ENCODE measurements at places on chromosomes 2 and 18. TPM values are rescaled to one million over a fixed set of nuclear protein-coding genes. Genes with fewer than 3 reads are reported as not detected.

- H3K27ac ChIP-seq = no peak overlapping the region
- H3K27me3 ChIP-seq = no peaks in the 10 kb centered on the region
- no peak for DNase-seq
Measured at GRCh38 chr18:50444539-50444938, 69.7 kb downstream of the SKA1 start.

DNA sequence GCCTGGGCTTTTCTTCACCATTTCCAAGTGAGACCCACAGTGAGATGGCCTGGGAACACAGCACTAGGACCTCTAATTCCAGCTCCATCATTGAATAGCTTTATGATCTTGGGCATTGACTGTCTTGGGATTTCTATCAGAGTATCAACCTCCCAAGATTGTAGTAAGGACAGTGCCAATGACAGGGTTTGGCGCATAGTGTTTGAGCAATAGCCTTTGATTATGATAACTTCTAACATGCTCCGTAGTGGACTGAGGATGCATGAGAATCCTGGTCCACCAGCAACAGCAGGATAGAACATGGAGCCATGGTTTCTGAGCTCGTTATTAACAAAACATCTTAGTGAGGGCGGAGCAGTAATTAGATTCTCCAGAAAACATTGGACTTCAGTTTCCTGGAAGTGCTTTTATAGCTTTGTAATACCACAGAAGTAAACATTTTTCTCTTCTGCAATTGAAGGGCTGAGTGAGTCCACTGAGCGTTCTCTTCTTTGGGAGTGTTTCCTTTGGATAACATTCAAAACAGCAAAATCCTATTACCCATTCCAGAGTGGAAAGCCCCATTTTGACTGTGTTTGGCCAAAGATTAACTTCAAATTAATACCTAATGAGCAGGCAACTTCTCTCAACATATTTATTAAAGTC is 63.7 kb downstream of the IL1R2 start:
- no peak for DNase-seq
- H3K27me3 ChIP-seq = no peaks in the 10 kb centered on the region
- no peak overlapping the region for H3K4me3 ChIP-seq
- H3K4me1 ChIP-seq = peaks cover 30% of the 10 kb centered on the region
- no peaks in the 10 kb centered on the region for H3K36me3 ChIP-seq

DNA sequence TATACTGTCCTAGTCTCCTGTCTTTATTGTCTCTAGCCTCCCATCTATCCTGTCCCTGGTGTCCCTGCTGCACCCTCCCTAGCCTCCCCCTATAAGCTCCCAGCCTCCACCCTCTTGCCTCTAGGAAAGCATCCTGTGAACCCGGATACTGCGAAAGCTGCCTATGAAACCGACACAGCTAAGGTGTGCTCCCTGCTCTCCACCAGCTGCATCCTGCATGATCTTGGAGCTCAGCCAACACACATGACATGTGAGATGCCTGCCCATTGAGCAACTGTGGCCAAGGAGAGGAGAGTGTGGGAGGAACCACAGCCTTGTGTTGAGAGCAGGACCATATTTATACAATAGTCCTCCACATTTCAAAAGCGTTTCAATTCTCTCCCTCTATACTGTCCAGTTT is 187.1 kb downstream of the ZBTB7C start:
- H3K36me3 ChIP-seq = no peaks in the 10 kb centered on the region
- H3K27me3 ChIP-seq = peaks cover 7% of the 10 kb centered on the region
- no peaks in the 10 kb centered on the region for H3K4me1 ChIP-seq
- no peak overlapping the region for H3K4me3 ChIP-seq

DNA sequence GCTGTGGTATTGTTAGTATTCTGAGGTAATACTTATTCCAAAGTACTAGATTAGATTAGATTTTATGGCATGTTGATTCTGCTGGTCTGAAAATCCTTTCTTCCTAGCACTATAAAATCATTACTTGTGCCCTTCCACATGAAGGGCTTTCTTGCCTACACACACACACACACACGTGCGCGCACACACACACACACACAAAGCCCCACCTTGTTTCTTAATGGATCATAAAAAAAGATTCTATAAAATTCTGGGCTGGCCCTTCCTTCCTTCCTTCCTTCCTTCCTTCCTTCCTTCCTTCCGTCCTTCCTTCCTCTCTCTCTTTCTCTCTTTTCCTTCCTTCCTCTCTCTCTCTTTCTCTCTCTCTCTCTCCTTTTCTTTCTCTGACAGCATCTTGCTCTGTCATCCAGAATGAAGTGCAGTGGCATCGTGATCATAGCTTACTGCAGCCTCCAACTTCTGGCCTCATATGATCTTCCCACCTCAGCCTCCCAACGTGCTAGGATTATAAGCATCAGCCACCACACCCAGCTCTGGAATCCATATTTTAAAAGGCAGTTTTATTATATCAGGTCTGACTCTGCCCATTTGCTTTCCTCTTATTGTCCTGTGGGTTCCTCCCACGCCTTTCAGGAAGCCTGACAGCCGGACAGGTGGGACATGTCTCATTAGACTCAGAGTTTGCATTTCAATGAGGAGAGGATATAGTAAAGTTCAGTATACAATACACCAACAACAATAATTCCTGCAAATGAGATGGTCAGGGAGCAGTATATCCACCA is 321.1 kb downstream of the PIK3C3 start:
- H3K36me3 ChIP-seq = no peaks in the 10 kb centered on the region
- no peak overlapping the region for H3K4me3 ChIP-seq
- no peaks in the 10 kb centered on the region for H3K4me1 ChIP-seq

DNA sequence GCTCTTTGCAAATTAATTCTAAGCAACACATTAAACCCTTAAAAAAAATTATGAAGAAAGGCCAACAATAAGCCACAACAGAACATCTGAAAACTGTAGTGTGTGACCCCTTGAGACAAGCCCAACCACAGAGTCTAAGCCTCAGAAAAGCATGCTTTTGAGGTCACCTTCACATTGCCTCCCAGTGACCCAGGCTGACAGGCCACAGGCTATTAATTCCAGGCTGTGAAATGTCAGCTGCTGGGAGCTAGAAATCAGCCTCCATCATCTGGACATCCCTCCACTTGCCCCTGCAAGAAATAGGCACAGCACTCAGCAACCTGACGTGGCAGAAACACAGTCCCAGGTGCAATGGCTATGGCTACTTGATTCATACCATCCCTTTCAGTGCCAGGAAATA is 179.4 kb upstream of the ZFP36L2 start:
- no peak overlapping the region for H3K4me3 ChIP-seq
- H3K27ac ChIP-seq = no peak overlapping the region
- no peaks in the 10 kb centered on the region for H3K36me3 ChIP-seq
- peaks cover 4% of the 10 kb centered on the region for H3K4me1 ChIP-seq
- no peak for DNase-seq

DNA sequence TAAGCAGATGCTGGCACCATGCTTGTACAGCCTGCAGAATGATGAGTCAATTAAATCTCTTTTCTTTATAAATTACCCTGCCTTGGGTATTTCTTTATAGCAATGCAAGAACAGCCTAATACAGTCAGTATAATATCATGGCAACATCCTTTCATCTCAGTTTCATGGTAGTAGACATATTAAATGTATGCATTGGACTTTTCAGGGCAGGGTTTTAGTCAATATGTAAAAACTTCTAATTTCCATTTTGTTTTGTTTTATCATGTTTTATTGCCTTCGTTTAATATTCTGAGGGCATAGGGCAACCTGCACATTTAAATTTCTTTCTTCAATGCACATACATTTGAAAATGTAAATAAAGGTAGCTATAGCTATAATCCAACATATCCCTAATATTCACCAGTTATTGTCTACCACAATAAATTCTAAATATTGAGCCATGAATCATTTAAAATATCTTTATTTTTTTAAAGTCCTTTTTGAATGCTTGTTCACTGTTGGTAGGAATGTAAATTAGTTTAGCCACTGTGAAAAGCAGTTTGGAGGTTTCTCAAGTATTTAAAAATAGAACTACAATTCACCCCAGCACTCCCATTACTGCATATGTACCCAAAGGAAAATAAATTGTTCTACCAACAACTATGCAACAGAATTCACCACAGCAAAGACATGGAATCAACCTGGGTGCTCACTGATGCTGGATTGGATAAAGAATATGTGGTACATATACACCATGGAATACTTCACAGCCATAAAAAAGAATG is 41.8 kb upstream of the GRB14 start:
- no peaks in the 10 kb centered on the region for H3K36me3 ChIP-seq
- no peaks in the 10 kb centered on the region for H3K27me3 ChIP-seq
- H3K4me1 ChIP-seq = peaks cover 5% of the 10 kb centered on the region
- H3K4me3 ChIP-seq = no peak overlapping the region

GRCh38 chr2:47601568-47601967 is 181.4 kb upstream of the MSH6 start:
- H3K27ac ChIP-seq = no peak overlapping the region
- no peaks in the 10 kb centered on the region for H3K4me1 ChIP-seq
- DNase-seq = no peak
- H3K4me3 ChIP-seq = no peak overlapping the region
- no peaks in the 10 kb centered on the region for H3K27me3 ChIP-seq
- H3K36me3 ChIP-seq = no peaks in the 10 kb centered on the region

DNA sequence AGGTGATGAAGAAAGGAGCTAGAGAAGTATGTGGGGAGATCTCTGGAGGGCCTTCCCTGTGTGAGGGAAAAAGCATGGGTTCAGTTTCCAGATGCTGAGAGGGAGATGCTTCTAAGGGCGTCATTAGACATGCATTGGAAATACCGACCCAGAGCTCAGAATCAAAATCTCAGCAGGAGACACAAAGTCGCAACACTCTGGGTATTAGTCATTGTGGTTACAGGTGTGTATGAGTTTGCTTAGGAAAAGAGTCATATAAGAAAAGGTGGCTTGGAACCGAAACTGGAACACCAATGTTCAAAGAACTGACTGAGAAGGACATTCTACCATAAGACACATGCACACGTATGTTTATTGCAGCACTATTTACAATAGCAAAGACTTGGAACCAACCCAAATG is 477.1 kb downstream of the FBXO15 start:
- no peaks in the 10 kb centered on the region for H3K27me3 ChIP-seq
- H3K4me3 ChIP-seq = no peak overlapping the region
- peaks cover 6% of the 10 kb centered on the region for H3K4me1 ChIP-seq
- no peak for DNase-seq
- H3K27ac ChIP-seq = no peak overlapping the region

DNA sequence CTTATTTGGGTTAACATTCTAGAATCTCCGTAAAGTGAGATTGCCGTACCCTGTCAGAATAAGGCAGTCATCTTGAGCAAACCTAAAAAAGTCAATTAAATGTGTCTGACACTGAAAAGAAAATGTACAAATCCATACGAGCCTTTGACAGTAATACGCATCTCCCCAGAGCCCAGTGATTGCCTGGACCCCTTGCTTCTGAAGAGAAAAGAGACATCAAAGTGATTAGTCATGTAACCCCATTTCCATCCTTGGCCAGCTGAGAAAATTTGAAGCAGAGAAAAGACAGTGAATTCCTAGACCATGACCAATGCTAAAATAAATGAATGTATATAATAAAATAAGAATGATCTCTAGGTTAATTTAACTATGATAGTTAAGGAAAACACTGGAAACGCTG is 1499.4 kb downstream of the SUCLG1 start:
- H3K36me3 ChIP-seq = no peaks in the 10 kb centered on the region
- H3K27me3 ChIP-seq = no peaks in the 10 kb centered on the region
- H3K27ac ChIP-seq = no peak overlapping the region
- no peaks in the 10 kb centered on the region for H3K4me1 ChIP-seq
- no peak overlapping the region for H3K4me3 ChIP-seq
- DNase-seq = no peak

DNA sequence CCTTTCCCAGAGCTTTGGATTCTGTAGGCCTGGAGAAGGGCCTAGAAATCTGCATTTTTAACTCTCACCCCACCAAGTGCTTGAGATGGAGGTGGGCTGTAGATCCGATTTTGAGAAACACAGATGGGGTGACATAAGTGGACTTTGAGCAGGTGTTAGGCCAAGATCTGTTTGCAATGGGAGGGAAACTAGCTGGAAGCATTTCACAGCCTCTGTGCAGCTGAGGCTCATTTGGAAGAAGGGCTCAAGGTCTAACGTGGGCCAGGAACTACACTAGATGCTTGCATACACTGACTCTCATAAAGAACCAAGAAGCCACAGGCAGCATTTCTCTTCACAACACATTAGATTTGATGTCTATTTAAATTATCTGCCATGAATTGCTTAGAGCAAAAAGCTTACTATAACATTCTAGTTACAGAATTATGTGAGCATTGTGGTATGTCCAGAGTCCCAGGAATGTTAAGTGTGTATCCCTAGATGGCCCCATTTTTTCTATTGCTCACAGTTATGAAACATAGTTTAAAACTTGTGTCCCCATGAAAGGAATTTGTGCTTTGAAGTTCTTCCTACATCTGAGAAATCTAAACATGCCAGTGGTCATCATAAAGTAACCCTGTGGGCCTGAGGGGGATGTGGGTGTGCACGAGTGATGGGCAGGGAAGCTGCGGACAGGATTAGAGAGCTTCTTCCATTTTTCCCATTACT is 77.2 kb downstream of the CD28 start:
- H3K36me3 ChIP-seq = no peaks in the 10 kb centered on the region
- H3K4me1 ChIP-seq = peaks cover 53% of the 10 kb centered on the region
- H3K27ac ChIP-seq = peak overlapping the region; percentile 99

GRCh38 chr2:144472046-144472412 is 47.9 kb downstream of the ZEB2 start:
- no peaks in the 10 kb centered on the region for H3K27me3 ChIP-seq
- H3K27ac ChIP-seq = no peak overlapping the region
- peaks cover 15% of the 10 kb centered on the region for H3K36me3 ChIP-seq
- H3K4me3 ChIP-seq = no peak overlapping the region
- no peak for DNase-seq
- peaks cover 42% of the 10 kb centered on the region for H3K4me1 ChIP-seq

- no peak for DNase-seq
- H3K27me3 ChIP-seq = no peaks in the 10 kb centered on the region
- H3K4me1 ChIP-seq = no peaks in the 10 kb centered on the region
- no peaks in the 10 kb centered on the region for H3K36me3 ChIP-seq
- no peak overlapping the region for H3K4me3 ChIP-seq
Measured at GRCh38 chr2:42510608-42511243, 16.9 kb upstream of the KCNG3 start.

GRCh38 chr18:54112356-54112755 is 112.1 kb downstream of the MBD2 start:
- no peaks in the 10 kb centered on the region for H3K27me3 ChIP-seq
- no peak overlapping the region for H3K4me3 ChIP-seq
- no peaks in the 10 kb centered on the region for H3K4me1 ChIP-seq
- no peak for DNase-seq
- H3K36me3 ChIP-seq = no peaks in the 10 kb centered on the region
- H3K27ac ChIP-seq = no peak overlapping the region

- no peak overlapping the region for H3K4me3 ChIP-seq
- H3K27ac ChIP-seq = no peak overlapping the region
- H3K36me3 ChIP-seq = no peaks in the 10 kb centered on the region
- H3K27me3 ChIP-seq = no peaks in the 10 kb centered on the region
- H3K4me1 ChIP-seq = no peaks in the 10 kb centered on the region
- no peak for DNase-seq
Measured at GRCh38 chr2:37532503-37532902, 138.9 kb downstream of the CDC42EP3 start.

- no peak overlapping the region for H3K27ac ChIP-seq
- H3K4me1 ChIP-seq = no peaks in the 10 kb centered on the region
- no peak overlapping the region for H3K4me3 ChIP-seq
- H3K36me3 ChIP-seq = no peaks in the 10 kb centered on the region
- H3K27me3 ChIP-seq = no peaks in the 10 kb centered on the region
- no peak for DNase-seq
Measured at GRCh38 chr2:2614452-2614851, 283.4 kb upstream of the MYT1L start.

Gene CLEC4F
- not detected for total RNA-seq

Gene OXER1
- total RNA-seq = not detected

Gene RGPD3
- total RNA-seq = 0.59 TPM

Gene TAF4B
- total RNA-seq = 5.1 TPM

Gene OBSL1
- total RNA-seq = 60.4 TPM

Gene FAM228A
- 1.4 TPM for total RNA-seq

Gene DOK6
- total RNA-seq = 2.7 TPM

Data from osteoblast (primary cell).